ENCODE measurements at places on chromosomes 13 and 19.

DNA sequence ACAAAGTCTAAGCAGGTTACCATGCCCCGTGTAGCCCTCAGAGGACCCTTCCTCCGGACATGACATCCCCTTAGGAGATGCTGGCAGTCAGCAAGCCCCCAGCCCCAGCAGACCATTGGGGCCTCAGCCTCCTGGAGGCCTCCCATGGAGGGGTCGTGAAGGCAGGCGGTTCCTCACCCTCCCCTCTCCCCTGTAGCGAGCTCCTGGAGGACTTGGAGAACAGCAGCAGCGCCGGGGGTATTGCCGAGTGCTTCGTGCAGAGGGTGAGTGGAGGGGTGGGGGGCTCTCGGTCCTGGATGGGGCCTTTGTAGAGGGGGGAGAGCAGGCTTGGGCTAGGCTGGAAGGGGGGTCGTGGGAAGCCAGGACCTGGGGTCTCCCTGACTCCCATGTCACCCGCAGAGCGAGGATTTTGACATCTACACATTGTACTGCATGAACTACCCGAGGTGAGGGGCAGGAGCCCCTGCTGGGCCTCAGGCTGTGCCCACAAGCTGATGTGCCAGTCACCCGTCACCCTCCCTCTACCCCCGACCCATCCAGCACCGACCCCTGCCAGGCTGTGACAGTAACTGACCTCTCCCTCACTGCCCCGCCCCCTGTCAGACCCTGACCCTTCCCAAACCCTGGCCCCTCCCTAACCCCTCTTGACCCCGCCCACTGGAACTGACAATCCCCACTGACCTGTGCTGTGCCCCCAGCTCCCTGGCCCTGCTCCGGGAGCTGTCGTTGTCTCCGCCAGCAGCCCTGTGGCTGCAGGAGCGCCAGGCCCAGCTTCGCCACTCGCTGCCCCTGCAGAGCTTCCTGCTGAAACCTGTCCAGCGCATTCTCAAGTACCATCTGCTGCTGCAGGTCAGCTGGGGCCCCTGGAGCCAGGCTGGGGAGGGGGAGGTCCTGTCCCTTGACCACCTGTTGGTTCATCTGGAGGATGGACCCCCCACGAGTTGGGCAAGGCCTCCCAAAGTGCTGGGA is 4.0 kb downstream of the PLEKHG2 start:
- no peak for DNase-seq

DNA sequence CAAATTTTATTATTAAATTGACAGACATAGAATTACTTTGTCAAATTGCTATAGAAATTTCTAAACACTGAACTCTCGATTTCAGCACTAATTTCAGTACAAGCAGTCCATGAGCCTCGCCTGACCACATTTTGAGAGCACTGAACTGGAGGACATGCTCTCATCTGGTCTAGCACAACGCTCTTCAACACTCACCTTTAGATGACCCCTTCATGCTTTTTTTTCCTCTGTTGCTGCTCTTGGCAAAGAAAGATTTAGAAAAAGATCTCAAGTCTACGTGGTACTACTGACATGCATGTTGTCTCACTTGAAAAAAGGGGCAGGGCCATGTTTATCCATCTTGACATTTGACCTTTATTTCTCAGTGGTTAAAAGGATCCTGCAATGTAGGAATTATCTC is 981.5 kb downstream of the DIAPH3 start:
- DNase-seq, result no peak

DNA sequence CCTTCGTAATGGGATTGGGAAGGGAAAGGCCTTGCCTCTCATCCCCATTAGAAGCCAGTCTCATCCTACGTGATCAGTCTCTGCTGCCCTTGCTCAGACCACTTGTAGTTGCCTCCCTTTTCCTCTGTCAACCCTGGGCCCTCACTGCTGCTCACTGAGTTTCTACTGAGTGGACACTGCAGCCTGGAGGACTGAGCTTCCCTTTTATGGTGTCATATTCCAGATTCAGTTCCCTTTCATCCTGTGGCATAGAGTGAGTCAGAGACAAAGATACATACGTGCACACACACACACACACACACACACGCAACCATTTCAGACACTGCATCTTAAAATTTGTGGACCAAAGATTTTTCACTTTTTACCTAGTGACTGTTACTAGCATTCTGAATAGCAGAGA is 56.6 kb downstream of the COG3 start:
- DNase-seq, result no peak

DNA sequence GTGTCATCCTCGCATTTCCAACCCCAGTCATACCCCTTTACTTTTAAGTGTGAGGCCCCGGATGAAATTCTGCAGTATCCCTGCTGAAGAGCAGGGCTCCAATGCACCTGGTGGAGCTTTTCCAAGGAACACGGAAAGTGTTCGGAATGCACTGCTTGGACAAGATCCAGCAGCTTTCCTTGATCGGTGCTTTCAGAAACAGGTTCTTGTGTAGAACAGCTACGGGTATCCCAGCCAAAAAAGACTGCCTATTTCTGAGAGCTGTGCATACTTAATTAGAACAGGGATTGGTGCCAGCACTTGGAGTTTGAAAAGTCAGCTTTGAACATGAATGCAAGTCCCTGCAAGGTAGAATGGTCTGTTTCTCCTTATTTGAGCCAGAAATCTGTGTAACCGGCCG is 87.2 kb upstream of the C1QTNF9B start:
- DNase-seq, result no peak

DNA sequence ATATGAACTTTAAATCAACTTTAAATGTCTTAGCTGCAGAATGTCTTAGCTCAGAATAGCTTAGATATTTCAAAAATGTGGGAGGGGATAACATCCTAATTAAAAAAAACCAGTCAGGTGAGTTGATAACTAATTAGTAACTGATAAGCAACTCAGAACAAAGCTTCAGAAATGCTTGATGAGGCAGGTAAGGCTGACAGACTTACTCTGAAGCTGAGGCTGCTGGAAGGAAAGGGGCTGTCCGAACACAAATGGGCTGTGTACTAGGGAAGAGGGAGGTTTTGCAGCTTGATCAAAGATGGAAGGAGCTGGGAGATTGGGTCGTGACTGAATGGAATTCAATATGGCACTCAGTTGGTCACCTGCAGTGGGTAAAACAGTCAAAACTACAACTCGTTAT is 91.2 kb upstream of the FBXL3 start:
- DNase-seq, result peak; percentile 63

DNA sequence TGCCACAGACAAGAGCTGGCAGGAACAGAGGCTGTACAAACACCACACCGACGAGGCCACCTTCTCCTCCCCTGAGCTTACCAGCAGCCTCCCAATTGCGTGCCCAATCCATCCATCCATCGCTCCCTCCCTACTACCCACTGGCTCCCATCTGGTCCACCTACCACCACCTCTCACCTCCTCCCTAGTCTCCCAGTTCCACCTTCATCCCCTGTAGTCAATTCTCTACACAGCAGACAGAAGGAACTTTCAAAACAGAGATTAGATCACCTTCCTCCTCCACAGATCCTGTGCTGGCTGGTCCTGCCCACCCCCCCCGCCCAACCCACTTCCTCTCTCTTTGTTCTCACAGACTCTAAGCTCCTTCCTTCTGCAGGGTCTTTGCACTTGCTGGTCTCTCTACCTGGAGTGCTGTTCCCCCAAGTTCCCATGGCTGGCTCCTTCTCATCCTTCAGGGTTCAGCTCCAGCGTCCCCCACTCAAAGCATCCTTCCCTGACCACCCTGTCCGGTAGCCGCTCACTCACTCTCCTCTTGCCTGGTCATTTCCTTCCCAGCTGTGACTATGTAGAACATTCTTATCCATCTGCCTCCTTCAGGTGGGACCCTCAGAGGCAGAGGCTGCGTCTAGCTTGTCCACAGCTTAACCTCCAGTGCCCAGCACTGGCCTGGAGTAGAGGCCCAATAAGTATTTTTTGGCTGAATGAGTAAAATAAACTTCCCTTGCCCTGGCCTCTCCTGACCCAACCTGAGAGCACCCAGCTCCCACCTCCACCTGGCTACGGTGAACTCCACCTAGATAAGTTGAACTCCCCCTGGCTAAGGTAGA is 23.0 kb downstream of the PIN1 start:
- DNase-seq, result no peak

DNA sequence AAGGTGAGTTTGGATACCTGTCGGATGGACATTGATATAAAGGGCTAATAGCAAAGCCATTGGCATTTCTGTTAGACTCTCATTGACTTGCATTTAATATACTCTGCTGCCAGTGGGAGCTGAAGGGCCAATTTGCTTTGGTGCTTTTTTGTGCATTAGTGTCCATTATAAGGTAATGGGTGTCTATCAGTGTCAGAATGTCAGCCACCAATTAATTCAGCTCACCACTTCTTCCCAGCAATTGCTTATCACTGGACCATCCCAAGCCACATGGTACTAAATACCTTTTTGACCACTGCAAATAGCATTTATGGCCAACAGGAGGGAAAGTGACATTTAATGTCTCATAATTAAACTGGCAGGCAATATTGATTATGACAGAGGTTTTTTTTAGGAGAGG is 317.8 kb downstream of the TEX29 start:
- no peak for DNase-seq

DNA sequence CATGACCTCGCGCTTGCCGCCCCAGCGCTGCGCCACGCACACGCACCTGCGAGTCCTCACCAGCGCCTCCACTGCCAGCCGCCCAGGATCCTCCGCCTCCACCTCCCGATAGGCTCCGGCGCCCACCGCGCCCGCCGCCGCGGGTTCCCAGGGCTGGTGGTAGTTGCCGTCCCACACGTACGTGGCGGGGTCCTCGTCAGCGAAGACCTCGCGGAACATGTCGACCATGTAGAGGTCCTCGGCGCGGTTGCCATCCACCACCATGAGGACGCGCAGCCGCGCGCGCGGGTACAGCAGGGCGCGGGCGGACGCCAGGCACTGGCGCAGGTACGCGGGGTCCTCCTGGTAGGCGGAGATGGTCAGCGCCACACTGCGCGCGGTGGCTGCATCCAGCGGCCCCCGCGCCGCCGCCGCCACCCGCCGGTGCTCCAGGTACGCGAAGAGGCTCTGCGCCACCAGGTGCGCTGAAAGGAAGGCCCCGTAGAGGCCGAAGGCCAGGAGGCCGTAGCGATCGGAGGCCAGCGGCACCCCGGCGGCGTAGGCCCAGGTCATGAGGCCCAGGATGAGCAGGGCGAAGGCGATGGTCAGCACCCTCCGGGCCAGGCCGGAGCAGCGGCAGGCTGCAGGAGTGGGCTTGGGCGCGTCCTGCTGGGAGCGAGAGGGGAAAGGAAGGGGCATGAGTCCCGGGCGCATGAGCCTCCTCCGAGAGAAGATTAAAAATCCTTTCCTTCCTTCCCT is 4.4 kb downstream of the HAS1 start:
- peak; percentile 43 for DNase-seq

- no peak for DNase-seq
Observed at GRCh38 chr13:58994077-58994476, 1169.7 kb downstream of the DIAPH3 start.

DNA sequence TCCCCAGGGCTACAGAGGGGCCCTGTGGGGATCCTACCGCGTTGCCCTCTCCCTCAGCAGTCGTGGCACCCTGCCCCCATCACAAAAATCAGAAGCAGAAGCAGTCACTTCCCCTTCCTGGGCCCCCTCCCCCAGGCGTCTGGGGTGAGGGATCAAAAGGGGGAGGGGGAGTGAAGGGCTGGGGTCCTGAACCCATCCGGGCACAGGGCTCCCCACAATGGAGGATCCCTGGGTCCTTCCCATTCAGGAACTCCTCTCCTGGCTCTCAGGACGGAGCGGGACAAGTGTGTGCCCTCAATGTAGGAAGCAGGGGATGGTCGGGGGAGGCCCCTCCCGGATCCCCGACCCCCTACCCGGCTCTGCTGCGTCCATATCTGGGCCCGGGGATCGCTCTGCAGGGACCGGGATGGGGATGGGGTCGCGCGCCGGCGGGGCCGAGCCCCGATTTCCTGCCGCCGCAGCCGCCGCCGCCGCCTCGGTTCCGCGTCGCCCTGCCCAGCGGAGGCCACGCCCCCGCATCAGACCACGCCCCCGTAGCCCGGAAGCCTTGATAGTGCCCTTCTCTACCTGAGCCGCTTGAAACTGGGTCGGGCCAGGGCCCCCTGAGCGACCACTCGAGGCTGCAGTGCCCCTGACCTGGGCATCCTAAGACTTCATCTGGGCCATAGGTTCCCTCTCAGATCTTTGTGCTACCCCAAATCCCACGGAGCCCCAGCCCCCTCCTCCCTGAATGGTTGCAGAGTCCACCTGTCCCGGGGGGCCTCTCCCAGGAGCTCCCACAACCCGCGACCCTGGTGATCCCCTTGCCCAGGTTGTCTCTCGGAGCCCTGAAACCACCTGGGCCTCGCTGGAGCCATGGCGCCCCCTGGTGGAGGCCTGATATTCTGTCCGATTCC is at the start of gene GMIP:
TSS of gene GMIP (minus strand) at position 500 of the 896 bp plus-strand sequence. CDS start at position 372, 128 bp downstream.
- DNase-seq, result peak; percentile 87

GRCh38 chr19:13727798-13728197 is 36.5 kb upstream of the MRI1 start:
- DNase-seq, result no peak

- DNase-seq, result peak; percentile 70
Observed at GRCh38 chr13:25468325-25469168, 96.8 kb downstream of the ATP8A2 start.

DNA sequence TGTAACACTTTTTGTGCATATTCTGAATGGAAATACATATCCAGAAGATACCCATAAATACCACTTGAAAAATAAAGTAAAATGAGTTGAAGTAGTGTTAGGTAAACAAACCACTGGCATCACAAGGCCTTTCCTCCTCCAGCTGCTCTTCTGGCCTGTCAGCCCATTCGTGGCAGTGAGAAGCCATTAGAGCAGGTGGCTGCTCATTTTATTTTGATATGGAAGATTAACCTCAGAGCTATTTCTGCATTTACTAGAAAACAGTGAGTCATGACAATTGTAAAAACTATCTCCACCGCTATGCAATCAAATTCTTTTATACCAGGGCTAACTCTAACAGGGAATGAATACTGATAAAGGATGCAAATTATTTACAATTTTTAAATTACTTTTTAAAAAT is 2898.1 kb downstream of the PCDH9 start:
- DNase-seq, result no peak

DNA sequence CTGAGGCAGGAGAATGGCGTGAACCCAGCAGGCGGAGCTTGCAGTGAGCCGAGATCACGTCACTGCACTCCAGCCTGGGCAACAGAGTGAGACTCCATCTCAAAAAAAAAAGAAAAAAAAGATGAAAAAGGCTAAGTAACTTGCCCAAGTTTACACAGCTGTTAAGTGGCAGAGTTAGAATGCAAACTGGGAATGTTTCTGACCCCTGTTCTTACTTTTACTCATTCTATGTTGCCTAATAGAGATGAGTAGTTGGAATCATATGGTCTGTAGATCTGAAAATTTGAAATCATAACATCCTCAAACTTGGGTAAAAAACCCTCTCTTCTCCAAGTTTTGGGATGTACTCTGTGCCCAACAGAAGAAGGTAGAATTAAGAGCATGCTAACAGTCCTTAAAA is 235.8 kb upstream of the RFC3 start:
- no peak for DNase-seq

DNA sequence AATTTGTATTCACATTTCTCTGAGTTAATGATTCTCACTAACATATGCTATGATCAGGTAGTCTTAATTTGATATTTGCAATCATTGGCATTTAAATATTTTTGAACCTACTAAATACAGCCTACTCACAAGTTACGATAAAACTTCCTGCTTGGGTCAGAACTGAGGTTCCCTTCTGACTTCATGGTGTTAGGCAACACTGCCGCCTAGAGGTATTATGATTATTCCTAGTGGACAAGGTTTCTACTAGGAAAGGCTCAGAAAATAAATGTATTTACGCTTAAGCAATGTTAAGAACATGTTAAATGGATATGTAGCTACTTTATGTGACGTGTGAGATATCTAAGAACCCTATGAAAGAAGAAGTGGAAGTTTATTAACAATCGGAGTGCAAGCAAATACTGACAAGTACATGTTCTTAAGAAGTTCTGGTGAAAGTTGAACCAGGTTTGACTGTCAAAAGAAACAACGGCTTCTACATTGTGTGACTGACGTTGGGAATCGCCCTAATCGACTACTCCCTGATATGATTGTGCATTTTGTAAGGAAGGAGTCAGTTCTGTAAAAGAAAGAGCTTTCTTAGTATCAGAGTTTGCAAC is 1395.8 kb downstream of the SLITRK5 start:
- peak; percentile 70 for DNase-seq

All from mesendoderm (in vitro differentiated cells).